Activated CD8-positive, alpha-beta memory T cell treated with anti-CD3 and anti-CD28 coated beads for 1 hour (primary cell): ENCODE measurements at places on chromosomes 3 and 15.

DNA sequence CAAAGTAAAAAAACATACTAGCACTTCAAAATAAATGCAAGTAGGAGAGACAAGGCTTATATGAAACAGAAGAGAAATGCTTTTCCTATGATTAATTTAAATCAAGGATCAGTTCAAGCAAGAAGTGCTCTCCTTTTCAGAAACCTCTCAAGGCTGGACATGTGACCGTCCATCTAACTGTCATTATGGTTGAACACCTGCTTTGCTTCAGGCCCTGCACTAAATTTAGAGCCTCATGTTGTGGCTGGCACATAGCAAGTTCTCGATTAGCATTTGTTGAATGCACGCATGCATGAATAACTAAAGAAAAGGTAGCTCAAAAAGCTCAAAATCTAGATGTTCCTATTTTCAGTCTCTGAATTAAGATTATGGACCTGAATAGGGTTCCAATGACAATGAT lies 82.0 kb downstream of the SV2B start:
- no peak for DNase-seq

DNA sequence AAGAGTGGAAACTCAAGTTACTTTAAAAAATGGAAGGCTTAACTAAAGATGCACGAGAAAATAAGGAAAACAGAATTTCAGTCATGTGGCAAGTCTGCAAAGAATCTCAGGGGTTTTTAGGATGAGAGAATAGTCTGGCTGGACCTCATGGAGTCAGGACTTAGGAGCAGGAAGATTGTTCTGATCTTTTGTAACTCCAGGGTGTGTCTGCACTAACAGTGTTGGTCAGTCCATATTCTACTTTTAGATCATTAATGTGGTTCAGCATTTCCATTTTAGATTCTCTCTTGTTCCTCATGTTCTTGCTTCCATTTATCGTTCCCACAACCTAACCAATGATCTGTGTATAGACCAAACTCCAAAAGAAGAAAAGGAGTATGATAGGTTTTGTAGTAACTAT lies 15.3 kb downstream of the TMEM108 start:
- DNase-seq = no peak

- no peak for DNase-seq
These were observed 555.4 kb upstream of the SGO1 start for GRCh38 chr3:20741381-20741780.

- DNase-seq = no peak
These were observed 3.0 kb downstream of the MFAP1 start for GRCh38 chr15:43821505-43821904.
